ENCODE measurements at places on chromosomes 13 and 19.

- DNase-seq, result peak; percentile 92
These were observed at the start of gene ZNF507 for GRCh38 chr19:32345261-32346207. ZNF507 (plus strand) TSS chr19:32345610; CDS start chr19:32352831, 7,221 bp downstream.

GRCh38 chr19:47778954-47779351, 450 bp downstream of the SELENOW start:
- no peak for DNase-seq

DNA sequence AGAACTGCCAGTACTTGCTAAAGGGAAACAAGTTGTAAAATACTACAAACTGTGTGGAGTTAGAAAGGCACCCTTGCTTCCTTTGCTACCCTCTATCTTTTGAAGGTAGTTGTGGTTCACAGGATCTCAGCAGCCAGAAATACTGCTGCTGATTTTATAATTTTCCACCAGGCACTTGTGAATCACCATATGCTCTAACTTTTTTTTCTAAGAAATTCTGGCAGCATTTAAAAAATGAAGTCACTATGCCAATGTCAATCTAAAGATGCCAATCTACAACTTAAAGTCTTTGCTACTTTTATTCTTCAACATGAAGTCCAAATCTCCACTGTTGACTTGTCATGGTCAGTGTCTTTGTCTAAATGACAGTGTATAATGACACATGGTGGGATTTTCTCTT, 327.7 kb downstream of the ITGBL1 start:
- DNase-seq, result no peak

GRCh38 chr19:46529622-46530451, 34.2 kb upstream of the PNMA8B start:
- DNase-seq, result peak; percentile 72

- DNase-seq, result no peak
These were observed 4.3 kb upstream of the SAMD1 start for GRCh38 chr19:14094854-14095253.

- peak; percentile 17 for DNase-seq
These were observed 146.5 kb downstream of the PCCA start for GRCh38 chr13:100235311-100235901.

GRCh38 chr13:51045451-51045850, 65.6 kb downstream of the C13orf42 start:
- no peak for DNase-seq

DNA sequence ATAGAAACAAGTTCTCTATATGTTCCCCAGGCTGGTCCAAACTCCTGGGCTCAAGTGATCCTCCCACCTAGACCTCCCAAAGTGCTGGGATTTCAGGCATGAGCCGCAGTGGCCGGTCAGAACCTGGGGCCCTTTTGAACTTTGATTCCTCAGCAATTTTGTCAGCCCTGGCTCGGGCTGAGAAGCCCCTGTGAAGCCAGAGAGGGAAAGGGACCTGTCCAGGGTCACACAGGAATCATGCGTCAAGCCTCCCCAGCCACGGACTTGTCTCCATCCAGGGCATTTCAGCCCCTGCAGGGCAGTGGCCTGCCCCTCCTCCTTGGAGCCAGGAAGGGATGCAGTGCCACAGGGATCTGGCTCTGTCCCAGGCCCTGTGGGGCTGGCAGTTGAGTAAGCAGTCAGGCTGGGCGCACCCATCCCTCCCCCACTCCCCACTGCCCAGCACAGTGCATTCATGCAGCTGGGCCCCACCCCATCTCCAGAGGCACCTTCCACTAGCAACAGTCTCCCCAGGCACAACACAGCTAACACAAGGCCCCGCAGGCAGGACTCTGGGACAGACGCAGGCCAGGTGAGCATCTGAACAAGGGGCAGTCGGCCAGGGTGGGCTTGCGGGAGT, at the start of gene CAPS:
CAPS (plus strand) TSS at position 516 of the 619 bp plus-strand sequence. CDS start 153 bp downstream, outside the sequence.
- DNase-seq, result peak; percentile 37

DNA sequence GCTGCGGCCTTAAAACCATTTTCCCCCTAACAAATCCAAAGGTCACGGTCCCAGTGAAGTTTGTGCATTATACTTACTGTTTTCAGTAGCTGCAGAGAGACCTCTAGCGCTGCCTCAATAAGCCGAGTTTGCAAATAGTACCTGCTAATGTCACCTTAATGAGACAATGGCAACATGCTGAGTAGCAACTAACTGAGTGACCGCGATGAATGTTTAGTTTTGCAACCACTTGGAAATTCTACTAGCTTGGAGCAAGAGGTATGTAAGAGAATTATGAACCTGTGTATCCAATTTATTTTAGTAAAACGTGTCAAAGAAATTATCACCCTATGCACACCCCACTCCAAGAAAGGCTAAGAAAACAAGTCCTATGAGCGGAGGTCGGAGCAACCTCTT, 1.2 kb downstream of the KPNA3 start:
- no peak for DNase-seq
